Stimulated activated CD4-positive, alpha-beta T cell treated with anti-CD3 and anti-CD28 coated beads, Interleukin-1b, Interleukin-23, amount 100 ng/mL, for 4 hours (primary cell): ENCODE measurements at places on chromosomes 3 and 15.

DNA sequence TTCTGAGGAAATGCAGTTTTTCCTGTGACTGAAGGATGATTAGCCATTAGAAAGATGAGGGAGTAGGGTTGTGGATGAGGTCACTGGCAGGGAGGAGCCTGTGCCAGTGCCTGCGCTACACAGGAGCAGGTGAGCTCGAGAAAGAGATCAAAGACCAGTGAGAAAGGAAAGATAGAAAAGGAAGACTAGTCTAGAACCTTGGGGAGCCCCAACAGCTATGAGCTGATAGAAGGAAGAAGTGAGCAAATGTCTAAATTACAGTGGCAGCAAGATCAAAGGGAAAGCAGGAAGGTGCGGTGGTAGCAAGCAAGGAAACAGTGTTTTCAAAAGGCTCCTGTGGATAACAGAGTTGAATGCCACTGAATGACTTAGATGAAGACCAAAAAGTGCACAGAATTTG lies 39.6 kb downstream of the LNP1 start:
- no peak for DNase-seq

- peak; percentile 37 for DNase-seq
These were observed 61.0 kb downstream of the IQSEC1 start for GRCh38 chr3:13012221-13012691.

DNA sequence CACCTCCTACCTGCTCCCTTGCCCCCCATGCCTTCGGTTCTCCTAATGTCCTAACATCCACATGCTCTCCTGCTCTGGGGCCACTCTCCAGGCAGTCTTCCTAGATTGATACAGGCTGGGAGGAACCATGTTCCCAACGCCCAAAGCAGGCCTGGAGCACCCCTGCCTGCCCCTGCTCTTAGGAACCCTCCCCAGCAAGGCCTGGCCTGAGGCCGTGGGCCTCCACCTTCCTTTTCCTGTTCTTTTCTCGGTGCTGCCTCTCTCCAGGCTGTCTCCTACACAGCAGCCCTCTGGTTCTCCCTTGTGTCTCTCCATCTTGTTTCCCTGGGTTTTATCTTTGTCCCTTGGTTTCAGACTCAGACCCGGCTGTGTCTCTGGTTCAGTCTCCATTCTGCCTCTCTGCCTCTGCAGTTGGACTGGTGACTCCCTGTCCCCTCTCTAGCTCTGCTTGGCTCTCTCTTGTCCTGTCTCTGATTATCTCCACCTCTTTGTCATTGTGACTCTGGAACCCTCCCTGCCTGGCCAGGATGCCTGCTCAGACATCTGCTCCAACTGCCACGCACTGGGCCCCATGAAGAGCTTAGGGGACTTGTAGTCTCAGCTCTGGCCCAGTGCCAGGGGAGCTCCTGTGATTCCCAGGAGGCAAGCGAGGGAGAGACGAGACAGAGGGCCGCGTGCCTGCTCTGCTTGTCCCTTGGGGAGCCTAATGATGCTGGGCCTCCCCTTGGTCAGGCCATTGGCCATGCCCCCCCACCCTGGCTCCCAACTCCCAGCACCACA lies 26.0 kb upstream of the RPL29 start:
- no peak for DNase-seq

DNA sequence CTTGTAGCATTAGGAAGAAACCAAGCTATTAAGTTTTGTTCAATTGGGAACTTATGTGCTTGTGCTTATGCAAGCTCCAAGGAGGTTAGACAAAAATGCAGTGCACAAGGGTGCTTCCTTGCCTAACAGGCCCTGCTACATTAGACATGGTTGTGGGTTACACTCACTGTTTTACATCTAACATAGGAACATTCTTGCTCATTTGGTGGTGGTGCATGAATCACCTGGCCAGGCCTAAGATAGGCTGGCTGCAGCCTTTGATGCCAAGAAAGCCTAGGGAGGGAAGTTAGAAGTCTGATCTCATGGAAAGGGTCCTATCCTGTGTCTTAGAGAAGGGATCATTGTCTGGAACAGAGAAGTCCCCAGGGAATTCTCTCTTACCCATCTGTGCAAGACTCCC lies 43.5 kb downstream of the CA12 start:
- no peak for DNase-seq

DNA sequence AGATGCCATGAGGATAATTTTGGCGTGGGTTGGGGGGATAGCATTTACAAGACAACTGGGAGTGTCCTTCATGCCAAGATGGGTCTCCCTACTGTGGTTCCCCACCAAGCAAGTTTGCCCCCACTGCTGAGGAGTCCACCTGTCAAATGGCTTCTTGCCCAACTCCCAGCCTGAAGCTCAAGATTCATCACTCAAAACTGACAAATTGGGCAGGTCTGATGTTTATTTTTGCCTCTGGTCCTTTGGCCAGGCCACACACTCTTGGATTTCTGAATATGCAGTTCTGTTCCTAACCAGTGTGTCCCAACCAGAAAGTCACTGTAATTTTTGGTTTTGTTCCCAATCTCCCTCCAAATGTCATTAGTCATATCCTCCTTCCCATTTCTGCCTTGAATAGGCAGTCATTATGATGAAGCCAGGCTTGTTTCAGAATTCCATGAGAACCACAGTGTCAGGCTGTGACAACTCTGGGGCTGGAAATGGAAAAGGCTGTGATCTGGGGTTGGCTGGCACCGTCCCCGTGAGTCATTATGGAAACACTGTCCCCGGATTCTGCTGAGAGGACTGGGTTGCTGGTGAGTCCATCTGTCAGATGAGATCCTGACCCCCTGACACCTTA lies 29.3 kb upstream of the MEF2A start:
- no peak for DNase-seq

GRCh38 chr15:89837830-89838178 lies 23.2 kb upstream of the ANPEP start:
- DNase-seq = no peak

DNA sequence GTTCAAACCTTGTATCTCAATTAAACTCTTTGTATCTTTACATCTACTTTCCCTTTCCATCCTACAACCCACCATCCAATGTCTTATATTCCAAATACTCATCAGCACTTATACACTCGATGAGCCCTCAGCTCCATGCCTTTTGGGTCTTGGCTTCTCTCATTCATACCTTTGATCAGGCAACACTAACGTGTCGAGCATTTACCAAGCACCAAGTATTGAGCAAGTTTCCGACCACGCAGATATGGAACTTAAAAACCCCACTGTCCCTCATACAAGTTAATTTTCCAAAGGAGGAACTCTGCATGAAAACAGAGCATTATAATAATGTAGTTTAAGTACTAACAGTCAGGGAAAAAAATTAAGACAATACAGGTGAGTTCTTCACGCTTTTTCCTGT lies 102.8 kb downstream of the IL1RAP start:
- DNase-seq = no peak

GRCh38 chr15:70048578-70049514 lies 48.9 kb downstream of the TLE3 start:
- DNase-seq = no peak
